ENCODE measurements at places on chromosomes 3 and 15.

- DNase-seq, result no peak
These were observed 23.4 kb upstream of the SLC2A2 start for GRCh38 chr3:171049861-171050444.

GRCh38 chr15:43251871-43252250 is 14.9 kb downstream of the TGM5 start:
- DNase-seq, result no peak

GRCh38 chr3:127758013-127758412 is 64.3 kb downstream of the MGLL start:
- DNase-seq, result no peak

- DNase-seq, result no peak
These were observed 110.0 kb upstream of the PLSCR5 start for GRCh38 chr3:146715170-146715569.

GRCh38 chr3:150030841-150031240 is 60.1 kb upstream of the PFN2 start:
- DNase-seq, result no peak

Measured in hematopoietic multipotent progenitor cell treated with erythropoietin and hydrocortisone succinate and interleukin-3 and kit ligand, for 17 days (in vitro differentiated cells).